Central memory CD8-positive, alpha-beta T cell (primary cell): ENCODE measurements at places on chromosomes 3 and 15.

DNA sequence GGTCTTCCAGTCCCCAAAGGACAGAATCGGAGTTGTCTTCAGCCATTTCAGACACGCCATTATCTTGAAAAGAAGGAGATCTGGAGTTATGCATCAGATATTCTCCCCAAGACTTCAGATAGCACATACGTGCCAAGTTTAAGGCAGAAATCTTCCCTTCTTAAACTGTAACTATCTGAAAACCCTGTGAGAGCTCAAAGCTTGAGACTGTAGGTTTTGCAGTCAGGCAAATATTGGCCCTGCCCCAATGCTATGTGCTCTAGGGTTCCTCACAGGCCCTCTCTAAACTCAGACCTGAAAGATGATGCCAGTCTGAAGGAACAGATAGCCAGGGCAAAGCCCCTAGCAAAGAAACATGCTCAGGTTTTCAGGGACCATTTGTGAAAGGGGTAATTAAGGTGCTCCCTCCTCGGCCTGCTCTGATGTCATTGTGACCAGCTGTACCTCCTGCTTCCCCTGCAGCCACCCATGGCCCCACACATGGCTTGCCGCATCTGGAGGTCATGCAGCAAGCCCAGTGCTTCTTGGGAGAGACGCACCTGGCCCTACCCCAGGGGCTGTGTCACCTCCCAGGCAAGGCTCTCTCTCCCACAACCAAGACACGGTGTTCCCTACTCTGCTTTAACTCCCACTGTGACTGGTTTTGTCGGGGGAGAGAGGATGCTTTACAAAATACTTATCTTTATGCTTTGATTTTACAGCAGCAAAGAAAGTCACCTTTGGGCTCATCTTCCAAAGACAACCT lies 53.4 kb upstream of the POMGNT2 start:
- no peaks in the 10 kb centered on the region for H3K36me3 ChIP-seq
- no peak for DNase-seq
- H3K4me1 ChIP-seq, result peaks cover 28% of the 10 kb centered on the region
- H3K27me3 ChIP-seq, result no peaks in the 10 kb centered on the region

- no peak for DNase-seq
- H3K27ac ChIP-seq, result no peak overlapping the region
- no peaks in the 10 kb centered on the region for H3K36me3 ChIP-seq
- no peaks in the 10 kb centered on the region for H3K4me1 ChIP-seq
- no peaks in the 10 kb centered on the region for H3K27me3 ChIP-seq
Measured at GRCh38 chr15:63877713-63878271, 44.0 kb upstream of the HERC1 start.

DNA sequence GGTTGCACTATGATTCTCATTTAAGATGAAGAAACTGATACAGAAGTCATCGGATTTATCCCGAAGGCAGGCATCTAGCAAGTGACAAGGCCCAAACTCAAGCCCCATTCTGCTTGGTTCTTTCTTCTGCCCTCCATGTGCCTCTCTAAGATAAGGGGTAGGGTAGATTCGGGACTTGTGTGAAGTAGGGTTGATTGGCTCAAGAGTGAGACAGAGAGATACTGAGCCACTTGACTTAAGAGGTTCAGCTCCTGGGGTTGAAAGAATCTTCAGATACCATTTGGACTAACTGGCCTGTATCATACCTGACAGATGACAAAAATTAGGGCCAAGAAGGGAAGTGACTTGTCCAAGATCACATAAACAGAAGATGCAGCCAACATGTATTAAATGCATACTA lies 891 bp downstream of the RFT1 start:
- peaks cover 29% of the 10 kb centered on the region for H3K36me3 ChIP-seq
- DNase-seq, result no peak
- peak overlapping the region; percentile 87 for H3K4me3 ChIP-seq

- H3K4me3 ChIP-seq, result no peak overlapping the region
- no peaks in the 10 kb centered on the region for H3K4me1 ChIP-seq
- H3K27ac ChIP-seq, result no peak overlapping the region
- H3K27me3 ChIP-seq, result no peaks in the 10 kb centered on the region
- no peaks in the 10 kb centered on the region for H3K36me3 ChIP-seq
- no peak for DNase-seq
Measured at GRCh38 chr3:29922992-29923746, 642.3 kb downstream of the RBMS3 start.

DNA sequence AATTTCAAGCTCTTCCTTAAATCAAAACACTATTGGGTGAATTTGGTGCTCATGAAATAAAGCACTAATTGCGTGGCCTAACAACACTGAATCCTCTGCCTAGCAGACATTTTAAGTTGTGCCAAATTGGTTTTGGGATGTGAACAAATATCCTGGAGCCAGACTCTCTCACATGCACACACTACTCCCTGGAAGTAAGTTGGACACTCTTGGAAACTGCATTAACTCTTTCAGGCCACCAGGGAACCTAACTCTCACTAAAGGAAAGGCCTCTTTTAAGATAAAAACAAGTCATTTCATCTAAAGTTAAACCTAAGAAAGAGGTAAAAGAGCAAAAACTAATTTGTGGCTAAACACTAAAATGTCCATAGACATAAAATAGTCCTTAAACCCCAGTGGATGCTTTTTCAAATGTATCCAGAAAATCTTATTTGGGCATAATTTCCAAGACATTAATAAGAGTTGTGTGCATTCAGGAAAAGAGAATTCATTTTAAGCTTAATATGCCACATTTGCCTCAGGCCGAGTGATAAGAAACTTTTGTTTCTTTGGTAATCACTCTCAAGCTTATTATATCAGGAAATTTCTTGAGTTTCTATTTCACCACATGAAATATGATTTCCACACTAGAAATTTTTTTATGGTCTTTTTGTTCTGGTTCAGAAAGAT lies 61.8 kb downstream of the ZBTB20 start:
- no peaks in the 10 kb centered on the region for H3K27me3 ChIP-seq
- no peaks in the 10 kb centered on the region for H3K36me3 ChIP-seq
- peaks cover 28% of the 10 kb centered on the region for H3K4me1 ChIP-seq
- H3K4me3 ChIP-seq, result no peak overlapping the region
- DNase-seq, result no peak
- no peak overlapping the region for H3K27ac ChIP-seq

- peak overlapping the region; percentile 21 for H3K4me3 ChIP-seq
- H3K27ac ChIP-seq, result peak overlapping the region; percentile 61
- H3K4me1 ChIP-seq, result peaks cover 65% of the 10 kb centered on the region
Measured at GRCh38 chr15:85408270-85408746, 27.9 kb downstream of the AKAP13 start.

GRCh38 chr3:161035711-161036110 lies 69.4 kb downstream of the B3GALNT1 start:
- no peak for DNase-seq
- no peak overlapping the region for H3K4me3 ChIP-seq
- no peaks in the 10 kb centered on the region for H3K36me3 ChIP-seq
- H3K4me1 ChIP-seq, result no peaks in the 10 kb centered on the region
- no peak overlapping the region for H3K27ac ChIP-seq
- H3K27me3 ChIP-seq, result no peaks in the 10 kb centered on the region

- DNase-seq, result no peak
- H3K36me3 ChIP-seq, result no peaks in the 10 kb centered on the region
- H3K27ac ChIP-seq, result no peak overlapping the region
- H3K27me3 ChIP-seq, result peaks cover 59% of the 10 kb centered on the region
- H3K4me3 ChIP-seq, result peak overlapping the region; percentile 59
Measured at GRCh38 chr15:41585127-41586047, 26.4 kb downstream of the TYRO3 start.

- no peak for DNase-seq
- H3K4me1 ChIP-seq, result peaks cover 89% of the 10 kb centered on the region
- peak overlapping the region; percentile 36 for H3K4me3 ChIP-seq
- no peaks in the 10 kb centered on the region for H3K27me3 ChIP-seq
- peaks cover 4% of the 10 kb centered on the region for H3K36me3 ChIP-seq
Measured at GRCh38 chr15:63523306-63523990, 19.1 kb downstream of the USP3 start.

GRCh38 chr15:100125401-100126191 lies 216.2 kb downstream of the ADAMTS17 start:
- no peak overlapping the region for H3K27ac ChIP-seq
- no peaks in the 10 kb centered on the region for H3K27me3 ChIP-seq
- H3K36me3 ChIP-seq, result peaks cover 1% of the 10 kb centered on the region
- H3K4me3 ChIP-seq, result no peak overlapping the region
- no peak for DNase-seq
- H3K4me1 ChIP-seq, result no peaks in the 10 kb centered on the region

GRCh38 chr3:128113817-128114794 lies 9.5 kb downstream of the RUVBL1 start:
- no peak for DNase-seq
- H3K4me3 ChIP-seq, result peak overlapping the region; percentile 75
- peaks cover 24% of the 10 kb centered on the region for H3K36me3 ChIP-seq
- H3K27me3 ChIP-seq, result no peaks in the 10 kb centered on the region
- H3K27ac ChIP-seq, result peak overlapping the region; percentile 94

DNA sequence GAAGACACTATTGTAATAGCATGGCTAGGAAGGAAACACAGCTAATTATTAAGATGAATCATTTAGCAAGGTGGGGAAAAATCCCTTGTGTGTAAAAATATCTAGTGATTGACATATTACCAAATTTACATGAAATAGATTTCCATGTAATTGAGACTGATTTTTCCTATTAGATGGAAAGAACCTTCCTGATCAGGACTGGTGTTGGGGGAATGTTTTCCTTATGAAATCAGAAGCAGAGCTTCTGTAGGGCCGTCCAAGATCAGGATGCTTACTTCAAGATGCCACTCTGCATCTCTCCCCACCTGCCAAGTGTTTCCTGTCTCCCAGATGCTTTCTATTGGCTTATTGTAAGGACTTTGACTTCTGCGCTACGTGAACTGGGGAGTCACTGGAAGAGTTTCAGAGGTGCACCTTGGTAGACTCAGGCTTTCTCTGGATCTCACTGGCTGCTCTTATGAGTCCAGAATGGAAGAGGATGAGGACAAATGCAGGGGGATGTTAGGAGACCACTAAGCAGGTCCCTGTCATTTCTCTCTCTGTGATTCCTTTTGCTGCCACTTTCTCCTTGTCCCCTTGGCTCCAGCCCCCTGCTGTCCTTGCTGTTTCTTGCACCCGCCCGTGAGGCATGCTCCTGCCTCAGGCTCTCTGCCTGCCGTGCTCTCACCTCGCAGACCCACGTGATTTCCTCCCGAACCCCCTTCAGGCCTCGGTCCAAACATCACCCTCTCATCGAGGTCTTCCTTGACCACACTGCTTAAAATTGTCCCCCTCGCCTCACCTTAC lies 30.1 kb downstream of the BTD start:
- H3K27ac ChIP-seq, result no peak overlapping the region
- H3K36me3 ChIP-seq, result peaks cover 3% of the 10 kb centered on the region
- no peaks in the 10 kb centered on the region for H3K27me3 ChIP-seq

DNA sequence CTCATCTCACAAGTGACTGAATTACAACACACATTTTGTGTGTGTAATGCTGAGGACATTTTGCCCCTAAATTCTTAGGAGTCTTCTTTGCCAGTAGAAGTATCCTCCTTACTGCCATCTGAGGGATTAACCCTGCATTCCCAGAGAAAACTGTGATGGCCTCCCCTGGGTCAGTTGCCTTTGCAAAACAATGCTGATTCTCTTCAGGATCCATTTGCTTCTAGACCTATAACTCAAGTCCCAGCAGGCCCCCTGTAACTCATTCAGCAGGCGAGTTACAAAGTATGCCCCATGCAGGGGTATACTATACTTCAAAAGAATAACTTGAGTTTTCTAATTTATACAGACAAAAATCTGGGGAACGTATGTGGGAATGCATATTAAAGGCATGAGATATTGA lies 6.6 kb upstream of the MCF2L2 start:
- no peak for DNase-seq
- no peaks in the 10 kb centered on the region for H3K36me3 ChIP-seq
- no peak overlapping the region for H3K27ac ChIP-seq
- no peaks in the 10 kb centered on the region for H3K4me1 ChIP-seq

DNA sequence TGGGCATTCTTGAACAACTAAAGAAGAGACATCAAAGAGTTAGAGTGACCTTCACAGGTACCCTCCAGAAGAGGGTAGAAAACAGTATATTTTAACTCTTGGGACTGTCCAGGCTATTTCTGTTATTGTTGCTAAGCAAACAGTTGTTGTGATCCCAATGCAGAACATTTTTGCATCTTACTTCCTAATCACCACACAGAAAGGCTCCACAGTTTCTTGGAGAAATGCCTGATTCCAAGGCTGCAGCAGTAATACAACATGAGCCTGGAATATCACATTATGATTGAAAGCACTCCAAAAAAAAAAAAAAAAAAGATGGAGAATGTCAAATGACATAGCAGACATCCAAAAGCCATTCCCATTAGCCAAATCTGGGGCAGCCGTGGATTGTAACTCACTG lies 195.6 kb downstream of the CTNNB1 start:
- H3K4me3 ChIP-seq, result no peak overlapping the region
- H3K36me3 ChIP-seq, result no peaks in the 10 kb centered on the region
- H3K4me1 ChIP-seq, result no peaks in the 10 kb centered on the region
- no peak for DNase-seq
- no peak overlapping the region for H3K27ac ChIP-seq

DNA sequence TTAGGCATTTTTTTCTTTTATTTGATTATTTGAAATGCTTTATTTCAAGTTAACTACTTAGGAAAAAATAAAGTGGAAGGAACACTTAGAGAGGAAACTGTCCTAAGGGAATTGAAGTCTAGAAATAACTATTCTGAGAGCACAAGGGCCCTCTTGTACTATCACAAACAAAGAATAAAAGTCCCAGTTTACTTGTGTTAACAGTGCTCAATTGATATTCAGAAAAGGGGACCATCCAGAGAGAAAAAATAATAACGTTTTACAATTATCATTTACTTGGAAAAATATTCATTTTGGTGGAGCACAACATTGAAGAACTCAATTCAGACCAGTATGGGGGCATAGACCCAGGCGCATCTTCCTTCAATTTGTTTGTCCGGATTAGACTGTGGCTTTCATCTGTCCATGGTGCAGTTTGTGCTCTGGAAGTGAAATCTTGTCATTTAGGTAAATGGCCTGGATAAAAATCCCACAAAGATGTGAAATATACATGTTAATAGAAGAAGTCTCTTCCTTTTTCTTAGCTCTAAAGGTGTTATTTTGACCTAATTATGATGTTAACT lies 54.5 kb upstream of the SAMMSON start:
- no peaks in the 10 kb centered on the region for H3K36me3 ChIP-seq
- H3K27me3 ChIP-seq, result no peaks in the 10 kb centered on the region
- no peak overlapping the region for H3K27ac ChIP-seq
- no peak overlapping the region for H3K4me3 ChIP-seq

- DNase-seq, result no peak
- H3K27ac ChIP-seq, result peak overlapping the region; percentile 72
- no peak overlapping the region for H3K4me3 ChIP-seq
- H3K36me3 ChIP-seq, result peaks cover 3% of the 10 kb centered on the region
- no peaks in the 10 kb centered on the region for H3K27me3 ChIP-seq
Measured at GRCh38 chr15:99345832-99346462, 94.7 kb downstream of the LRRC28 start.

GRCh38 chr3:185215873-185216606 lies 37.8 kb downstream of the EHHADH start:
- no peak overlapping the region for H3K27ac ChIP-seq
- H3K4me1 ChIP-seq, result no peaks in the 10 kb centered on the region
- H3K27me3 ChIP-seq, result no peaks in the 10 kb centered on the region
- DNase-seq, result no peak
- no peak overlapping the region for H3K4me3 ChIP-seq
- peaks cover 2% of the 10 kb centered on the region for H3K36me3 ChIP-seq
